CD4-positive, alpha-beta T cell treated with Interleukin-2 at 100 ng/mL for 4 hours (primary cell): ENCODE measurements at places on chromosomes 16 and 17.

GRCh38 chr16:48057048-48057447 is 98.7 kb downstream of the ABCC12 start:
- no peak for DNase-seq

- peak; percentile 38 for DNase-seq
Measured at GRCh38 chr16:80670170-80670865, 129.5 kb downstream of the DYNLRB2 start.

- no peak for DNase-seq
Measured at GRCh38 chr16:21613781-21614180, 14.4 kb downstream of the METTL9 start.

DNA sequence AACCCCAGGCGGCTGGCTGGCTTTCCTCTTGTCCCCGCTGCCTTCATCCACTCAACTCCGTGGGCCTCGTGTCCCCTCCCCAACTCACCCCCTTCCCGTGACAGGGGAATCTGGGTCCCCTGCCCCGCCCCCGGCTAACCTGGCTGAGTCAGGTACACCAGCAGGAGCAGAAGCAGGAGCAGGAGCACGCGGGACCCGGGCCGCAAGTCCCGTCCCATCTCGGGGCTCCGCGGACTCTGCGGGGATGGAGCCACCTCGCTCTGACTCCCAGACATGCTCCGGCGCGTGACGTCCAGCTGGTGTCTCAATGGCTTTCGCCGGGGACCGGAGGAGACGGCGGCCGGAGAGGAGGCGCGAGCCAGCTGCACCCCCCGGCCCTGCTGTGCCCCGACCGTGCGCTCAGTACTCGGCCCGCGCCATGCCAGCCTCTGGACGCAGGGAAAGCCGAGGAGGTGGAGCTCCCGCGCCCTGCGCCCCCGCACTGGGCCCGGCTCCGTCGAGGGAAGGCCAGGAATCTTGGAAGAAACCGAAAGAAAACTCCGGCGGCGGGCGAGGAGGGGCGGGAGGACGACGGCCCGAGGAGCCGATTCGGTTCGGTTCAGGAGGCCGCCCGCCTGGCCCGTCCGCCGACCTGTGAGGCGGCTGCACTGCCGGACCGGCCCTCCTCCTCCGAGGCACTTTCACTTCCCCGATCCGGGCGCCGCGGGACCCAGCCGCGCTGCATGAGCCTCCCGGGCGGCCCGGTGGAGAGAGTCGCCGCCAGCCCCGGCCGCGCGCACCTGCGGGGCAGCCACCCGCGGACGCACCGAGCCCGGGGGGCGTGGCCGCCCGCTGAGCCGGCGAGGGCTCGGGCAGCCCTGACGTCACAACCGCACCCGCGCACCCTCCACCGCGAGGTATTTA is at the start of the genes CXCL16 and ZMYND15:
Gene CXCL16, minus strand, starts transcription at position 807 of the 903 bp plus-strand sequence. Its CDS starts 589 bp downstream, at position 218.
Gene ZMYND15, plus strand, starts transcription at position 712 of the 903 bp plus-strand sequence. CDS start 716 bp downstream, outside the sequence.
- DNase-seq = peak; percentile 51

DNA sequence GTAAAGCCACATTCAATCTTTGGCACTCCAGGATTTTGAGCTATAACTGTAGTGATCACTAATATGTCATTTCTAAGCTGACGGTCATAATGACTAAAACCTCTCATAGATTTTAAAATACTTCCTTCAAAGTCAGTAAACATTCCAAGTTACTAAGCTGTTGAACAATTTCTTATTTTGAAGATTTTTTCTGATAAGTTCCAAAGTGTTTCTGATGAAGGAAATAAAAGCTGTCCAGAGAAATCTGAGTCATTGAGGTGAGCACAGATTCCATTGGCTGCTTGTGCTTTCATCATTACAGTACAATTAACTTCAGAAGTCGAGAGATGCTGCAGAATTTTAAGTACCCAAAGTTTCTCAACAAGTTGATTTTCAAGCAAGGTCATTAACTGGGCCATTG is 23.9 kb downstream of the NLRC5 start:
- DNase-seq = peak; percentile 54

DNA sequence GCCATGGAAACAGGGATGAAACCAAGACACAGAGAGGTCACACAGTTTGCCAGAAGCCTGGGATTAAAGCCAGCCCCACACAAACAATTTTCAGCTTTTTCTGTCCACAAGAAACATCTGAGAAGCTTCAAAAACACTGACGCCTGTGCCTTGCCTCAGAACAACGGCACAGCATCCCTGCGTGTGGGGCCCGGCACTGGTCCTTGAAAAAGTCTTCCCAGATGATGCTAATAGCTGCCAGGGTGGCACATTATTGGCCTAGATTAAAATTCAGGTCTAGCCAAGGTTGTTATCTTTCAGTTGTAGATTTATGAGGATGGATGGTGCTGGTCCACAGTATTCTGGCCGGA is 321.4 kb downstream of the HAPSTR1 start:
- no peak for DNase-seq
